ENCODE measurements at places on chromosomes 6 and 20.
A peak's percentile ranks its signal among the peaks of the same experiment; 100 is the strongest.

DNA sequence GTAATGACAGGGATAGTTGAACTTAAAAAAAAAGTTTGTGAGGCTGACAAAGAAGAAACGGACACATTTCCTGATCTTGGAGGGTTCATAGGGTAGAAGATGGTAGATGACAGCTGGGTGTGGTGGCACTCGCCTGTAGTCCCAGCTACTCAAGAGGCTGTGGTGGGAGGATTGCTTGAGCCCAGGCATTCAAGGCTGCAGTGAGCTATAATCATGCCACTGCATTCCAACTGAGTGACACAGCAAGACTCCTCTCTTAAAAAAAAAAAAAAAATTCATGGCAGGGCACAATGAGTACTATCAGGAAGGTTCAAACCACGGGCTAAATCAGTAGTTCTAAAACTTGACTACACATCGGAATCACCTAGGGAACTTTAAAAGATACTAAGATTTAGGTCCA is 2.0 kb upstream of the MICA start:
- DNase-seq, result no peak

DNA sequence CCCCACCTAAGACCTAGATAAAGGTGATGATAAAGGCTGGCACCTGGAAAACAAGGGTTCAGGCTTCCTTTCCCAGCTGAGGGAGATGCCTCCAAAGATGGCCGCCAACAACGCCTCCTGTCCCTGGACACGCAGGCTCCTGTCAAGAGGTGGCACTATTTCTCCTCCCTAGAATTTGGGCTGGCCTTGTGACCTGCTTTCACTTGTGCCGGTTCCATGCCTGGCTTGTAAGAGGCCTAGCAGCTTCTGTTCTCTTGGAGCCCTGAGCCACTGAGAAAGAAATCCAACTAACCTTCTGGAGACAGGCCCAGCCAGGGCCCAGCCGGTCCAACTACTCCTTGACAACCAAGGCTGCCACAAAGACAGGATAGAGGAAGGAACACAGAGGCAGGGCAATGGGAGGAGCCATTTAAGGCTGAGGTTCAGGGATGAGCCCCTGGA is 60.2 kb upstream of the RALY start:
- DNase-seq, result peak; percentile 5

- DNase-seq, result no peak
Observed at GRCh38 chr6:157961153-157961831, 20.4 kb upstream of the SYNJ2 start.

- no peak for DNase-seq
Observed at GRCh38 chr20:42734660-42735368, 454.9 kb downstream of the PTPRT start.

DNA sequence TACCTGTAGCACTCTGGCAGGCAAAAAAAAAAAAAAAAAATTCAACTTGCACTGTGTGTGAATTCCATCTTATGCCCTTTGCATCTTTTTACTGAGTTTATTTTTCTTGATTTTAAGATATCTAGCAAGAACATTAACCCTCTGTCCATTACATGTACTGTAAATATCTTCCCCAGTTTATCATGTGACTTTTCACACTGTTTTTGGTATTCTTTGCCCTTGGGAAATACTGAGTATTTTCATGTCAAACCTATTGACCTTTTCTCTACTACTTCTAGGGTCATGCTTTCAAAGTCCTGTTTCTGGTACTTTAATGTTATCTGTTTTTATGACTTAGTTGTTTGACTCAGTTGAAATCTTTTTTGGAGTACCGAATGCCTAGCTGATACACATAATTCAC is 843 bp upstream of the HUS1B start:
- no peak for DNase-seq

- DNase-seq, result no peak
Observed at GRCh38 chr20:51702556-51702955, 65.6 kb downstream of the ATP9A start.

DNA sequence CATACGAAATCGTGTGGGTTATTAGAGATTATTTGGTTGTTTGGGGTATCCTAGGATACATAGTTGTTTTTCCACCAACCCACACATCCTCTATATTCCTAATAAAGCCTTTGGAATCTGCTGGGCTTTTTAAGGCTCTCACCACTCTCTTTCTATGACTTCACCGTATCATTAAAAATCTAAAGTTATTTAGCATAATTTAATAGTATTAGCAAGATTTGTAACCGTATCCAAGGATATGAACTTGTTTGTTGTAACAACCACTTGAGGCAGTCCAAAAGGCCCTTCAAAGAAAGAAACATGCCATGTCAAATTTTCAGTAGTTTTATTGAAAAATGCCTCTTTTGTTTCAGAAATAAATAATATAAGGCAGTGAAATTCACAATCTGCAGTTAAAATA is 121.8 kb downstream of the COL12A1 start:
- no peak for DNase-seq

DNA sequence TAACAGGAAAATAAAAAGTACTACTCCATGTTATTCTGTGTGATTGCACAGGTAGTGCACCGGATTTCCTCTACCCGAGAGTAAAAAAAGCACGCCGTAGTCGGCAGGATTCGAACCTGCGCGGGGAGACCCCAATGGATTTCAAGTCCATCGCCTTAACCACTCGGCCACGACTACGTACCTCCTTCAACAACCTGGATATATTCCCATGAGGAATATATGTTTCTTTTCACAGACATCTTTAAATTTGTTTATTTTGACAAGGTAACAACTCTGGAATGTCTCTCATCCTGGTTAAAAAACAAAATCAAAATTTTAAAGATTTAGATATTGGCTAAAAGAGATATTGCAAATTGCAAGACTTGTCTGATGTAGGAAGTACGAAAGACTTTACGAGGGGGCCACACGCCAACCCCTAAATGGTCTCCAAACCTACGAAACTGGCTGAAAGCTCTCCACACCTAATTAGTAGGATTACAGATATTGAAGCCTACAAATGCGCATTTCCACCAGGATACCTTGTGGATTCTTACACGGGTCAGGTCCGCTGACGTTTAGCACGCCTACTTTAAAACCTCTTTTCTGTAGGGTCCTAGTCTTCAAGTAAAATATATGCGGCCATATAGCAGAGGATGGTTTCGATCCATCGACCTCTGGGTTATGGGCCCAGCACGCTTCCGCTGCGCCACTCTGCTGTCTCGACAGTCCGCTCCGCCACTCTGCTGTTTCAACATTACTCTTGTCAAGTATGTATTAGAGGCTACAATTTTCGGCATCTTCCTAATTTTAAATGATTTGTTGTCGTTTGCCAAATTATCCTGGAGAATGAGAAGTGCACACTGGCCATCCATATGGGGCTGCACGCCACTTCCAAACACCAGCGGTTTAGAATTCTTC is 52.2 kb upstream of the BTN3A2 start:
- peak; percentile 73 for DNase-seq

DNA sequence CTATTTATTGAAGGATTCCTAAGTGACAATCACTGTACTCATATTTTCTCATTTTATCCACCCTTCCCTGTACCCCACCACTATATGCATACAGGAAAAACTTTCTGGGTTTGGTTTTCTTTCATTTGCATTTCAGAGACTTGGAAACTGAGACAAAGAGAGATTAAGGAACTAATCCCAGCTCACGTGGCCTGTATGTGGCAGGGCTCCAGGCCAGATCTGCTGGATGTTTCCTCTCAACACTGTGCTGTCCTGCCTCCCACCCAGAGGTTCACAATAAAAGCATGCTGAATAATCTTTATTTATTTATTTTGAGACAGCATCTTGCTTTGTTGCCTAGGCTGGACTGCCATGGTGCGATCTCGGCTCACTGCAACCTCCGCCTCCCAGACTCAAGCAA is 50.2 kb downstream of the CEP162 start:
- no peak for DNase-seq

DNA sequence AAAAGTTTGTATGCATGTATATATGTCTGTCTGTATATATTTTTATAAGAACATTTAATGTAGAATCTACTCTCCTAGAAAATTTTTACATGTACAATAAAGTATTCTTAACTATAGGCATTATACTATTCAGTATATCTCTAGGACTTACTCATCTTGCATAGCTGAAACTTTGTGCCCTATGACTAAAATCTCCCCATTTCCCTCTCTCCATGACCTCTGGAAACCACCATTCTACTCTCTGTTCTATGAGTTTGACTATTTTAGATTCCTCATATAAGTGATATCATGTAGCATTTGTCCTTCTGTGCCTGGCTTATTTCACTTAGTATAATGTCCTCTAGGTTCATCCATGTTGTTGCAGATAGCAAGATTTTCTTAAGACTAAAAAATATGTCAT is 205.1 kb upstream of the SMLR1 start:
- DNase-seq, result no peak

DNA sequence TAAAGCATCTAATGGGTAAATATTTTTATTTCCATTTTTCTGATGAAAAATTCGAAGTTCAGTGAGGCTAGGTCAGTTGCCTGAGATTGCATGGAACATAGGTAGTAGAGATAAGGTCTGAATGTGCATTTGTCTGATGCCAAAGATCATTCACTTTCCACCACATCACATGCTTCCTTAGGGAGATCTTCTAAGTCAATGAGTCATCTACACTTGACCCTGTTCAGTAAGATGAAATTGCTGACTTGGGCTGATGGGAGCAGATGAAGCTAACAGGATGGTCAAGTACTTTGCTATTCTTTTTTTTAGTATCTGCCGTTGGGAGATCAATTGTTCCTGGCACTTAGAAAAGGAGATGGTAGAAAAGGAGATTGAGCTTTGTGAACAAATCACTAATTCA is 511.3 kb downstream of the PHF3 start:
- DNase-seq, result no peak

DNA sequence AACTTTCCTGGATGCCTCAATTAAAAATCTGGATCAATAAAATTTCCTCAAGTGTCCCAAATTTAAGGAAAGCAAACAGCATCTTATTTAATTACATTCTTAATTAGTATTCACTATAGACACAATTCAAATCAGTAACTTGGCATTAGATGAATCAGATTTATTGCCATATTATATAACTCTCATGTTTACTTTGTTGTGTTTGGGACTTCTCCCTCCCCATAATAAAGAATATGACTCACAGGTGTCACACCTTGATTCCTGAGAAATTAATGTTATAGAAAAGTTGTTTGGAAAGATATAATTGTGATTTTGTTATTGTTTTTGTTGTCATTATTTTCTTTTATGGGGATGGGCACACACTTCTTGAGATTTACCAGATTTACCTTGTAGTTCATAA is 18.4 kb downstream of the EYA4 start:
- DNase-seq, result no peak

DNA sequence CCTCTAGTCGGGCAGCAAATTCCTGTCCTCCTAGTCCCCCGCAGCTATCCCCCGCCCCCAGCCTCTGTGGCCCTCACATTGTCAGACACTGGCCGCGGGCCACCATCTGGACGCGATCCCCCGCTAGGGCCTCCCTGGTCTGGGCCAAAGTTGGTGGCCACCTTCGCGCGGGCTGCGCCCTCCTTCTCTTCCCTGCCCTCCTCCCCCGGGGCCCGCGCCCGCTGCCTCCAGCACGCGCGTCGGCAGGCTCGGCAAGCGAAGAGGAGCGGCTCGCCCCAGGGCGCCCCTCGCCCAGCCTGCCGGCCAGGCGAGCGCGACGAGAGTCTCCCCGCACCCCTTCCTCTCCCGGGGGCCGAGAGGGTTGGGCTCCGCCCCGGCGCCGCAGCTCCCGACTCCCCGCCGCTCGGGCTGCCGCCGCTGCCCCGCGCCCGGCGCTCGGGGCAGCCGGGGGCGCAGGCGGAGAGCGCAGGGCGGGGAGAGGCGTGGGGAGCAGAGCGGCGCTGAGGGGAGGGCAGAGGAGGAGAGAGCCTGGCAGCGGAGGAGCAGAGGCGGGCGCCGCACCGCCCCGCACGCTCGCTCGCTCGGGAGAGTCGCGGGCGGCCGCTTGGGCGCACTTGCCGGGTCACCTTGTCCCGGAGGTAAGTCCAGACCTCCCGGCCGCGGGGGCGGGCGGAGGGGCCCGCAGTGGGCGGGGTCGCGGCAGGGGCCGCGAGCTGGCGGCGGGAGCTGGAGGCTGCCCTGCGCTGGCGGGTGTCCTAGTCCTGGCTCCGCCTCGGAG is at the start of gene SYNDIG1:
TSS of gene SYNDIG1 (plus strand) at position 514 of the 778 bp plus-strand sequence. CDS start 73,469 bp downstream, outside the sequence.
- no peak for DNase-seq

GRCh38 chr20:60000271-60001042 is 42.2 kb downstream of the CDH26 start:
- peak; percentile 31 for DNase-seq

DNA sequence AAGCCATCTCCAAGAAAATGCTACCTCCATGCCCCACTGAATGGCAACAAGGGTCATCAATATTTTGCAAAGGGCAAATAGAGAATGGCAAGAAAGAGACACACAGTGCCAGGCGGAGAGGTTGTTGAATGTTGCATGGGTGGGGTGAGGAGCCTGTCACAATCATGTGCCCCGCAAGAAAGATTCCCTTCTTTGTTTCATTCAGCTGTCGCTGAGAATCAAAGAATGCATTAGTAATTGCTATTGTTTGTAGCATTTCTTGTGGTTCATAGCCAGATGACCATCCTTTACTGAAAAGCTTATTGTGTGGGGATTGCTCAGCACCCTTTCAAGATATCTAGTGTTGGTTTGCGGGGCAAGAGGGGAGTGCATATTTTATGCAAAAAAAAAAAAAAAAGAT is 166.5 kb upstream of the QKI start:
- DNase-seq, result no peak

- DNase-seq, result no peak
Observed at GRCh38 chr6:117389227-117390057, 36.3 kb downstream of the ROS1 start.

DNA sequence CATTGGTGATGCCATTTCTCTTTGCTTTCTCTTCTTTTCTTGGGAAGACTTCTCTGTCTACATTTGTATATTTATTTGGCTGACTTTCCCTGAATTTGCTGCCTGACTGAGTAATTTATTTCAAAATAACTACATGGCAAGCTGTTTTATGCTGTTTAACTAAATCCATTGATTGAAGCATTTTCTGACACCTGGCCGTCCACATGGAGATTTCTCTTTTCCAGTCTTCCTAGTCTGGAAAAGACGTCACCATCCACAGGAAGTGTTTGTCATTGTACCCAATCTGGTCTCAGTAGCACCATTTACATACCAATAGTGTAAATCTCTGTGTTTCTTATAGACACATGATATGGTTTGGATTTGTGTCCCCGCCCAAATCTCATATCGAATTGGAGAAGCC is 9.2 kb upstream of the MAS1L start:
- no peak for DNase-seq

GRCh38 chr20:50930139-50930975 is 880 bp downstream of the ADNP start:
- DNase-seq, result no peak

DNA sequence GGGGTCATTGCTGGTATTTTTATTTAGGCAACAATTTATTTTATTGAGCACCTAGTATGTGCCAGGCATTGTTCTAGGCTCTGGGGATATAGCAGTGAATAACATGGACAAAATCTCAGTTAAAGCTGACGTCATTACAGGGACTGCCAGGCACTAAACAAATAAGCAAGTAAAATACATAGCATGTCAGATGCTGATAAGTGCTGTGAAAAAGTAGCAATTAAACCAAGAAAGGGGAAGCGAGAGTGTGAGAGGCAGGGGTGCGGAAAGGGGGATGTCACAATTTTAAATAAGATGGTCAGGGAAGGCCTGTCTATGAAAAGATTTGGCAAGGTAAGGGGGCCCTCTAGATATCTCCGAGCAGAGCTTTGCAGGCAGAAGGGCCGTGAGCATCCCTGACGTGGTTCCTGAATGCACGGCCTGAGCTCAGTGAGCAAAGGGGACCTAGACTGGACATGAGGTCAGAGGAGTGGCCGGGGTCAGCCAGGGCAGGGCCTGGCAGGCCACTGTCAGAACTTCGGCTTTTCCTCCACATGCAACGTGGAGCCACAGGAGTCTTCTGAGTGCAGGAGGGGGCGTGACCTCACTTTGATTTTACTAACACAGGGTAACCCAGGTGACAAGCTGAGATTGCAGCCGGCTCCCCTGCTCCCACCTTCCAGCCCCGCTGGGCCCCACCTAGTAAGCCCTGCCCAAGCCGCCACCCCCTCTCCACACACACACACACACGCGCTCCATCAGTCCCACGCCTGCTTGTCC is 24.2 kb upstream of the SIRPA start:
- DNase-seq, result no peak
